ENCODE measurements at places on chromosomes 5 and 9.

DNA sequence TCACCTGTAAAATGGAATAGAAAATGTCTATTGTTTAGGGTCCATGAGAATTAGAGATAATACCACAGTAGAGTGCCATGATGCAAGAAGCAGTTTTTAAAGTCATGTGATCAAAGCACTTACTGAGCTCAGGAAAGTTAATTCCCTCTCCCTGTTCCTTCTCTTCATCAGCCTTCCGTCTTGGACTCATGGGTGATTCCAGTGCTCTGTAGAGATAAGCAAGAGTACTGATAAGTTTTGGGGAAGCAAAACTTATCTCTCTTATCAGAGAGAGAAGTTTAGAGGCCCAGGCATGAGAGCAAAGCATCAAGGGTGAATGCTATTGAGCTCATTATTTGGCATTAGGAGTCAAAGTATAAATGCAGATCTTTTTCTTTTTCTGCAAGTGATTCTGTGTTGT lies 410.1 kb downstream of the AGTPBP1 start:
- no peak for DNase-seq

- no peak for DNase-seq
Measured at GRCh38 chr5:24854350-24854749, 209.6 kb upstream of the CDH10 start.

DNA sequence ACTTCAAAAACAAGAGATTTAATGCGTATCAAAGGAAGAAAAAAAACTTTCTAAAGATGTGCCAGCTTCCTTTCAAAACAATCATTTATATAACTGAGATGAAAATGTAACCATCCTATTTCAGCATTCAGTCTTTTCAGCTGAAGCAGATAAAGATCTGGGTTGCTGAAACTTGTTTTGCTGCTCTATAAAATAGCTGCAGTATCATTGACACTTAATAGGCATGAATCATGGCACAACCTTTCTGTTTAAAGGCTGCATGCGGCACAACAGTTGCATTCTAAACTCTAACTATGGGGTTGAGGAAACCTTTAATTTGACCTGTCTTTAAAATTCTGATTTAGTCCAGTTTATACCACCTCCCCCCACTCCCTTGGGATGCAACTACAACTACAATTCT lies 196.7 kb downstream of the MPDZ start:
- DNase-seq, result no peak

GRCh38 chr5:9241479-9242305 lies 304.2 kb downstream of the SEMA5A start:
- DNase-seq, result no peak

- DNase-seq, result no peak
Measured at GRCh38 chr9:126521976-126522590, 91.6 kb upstream of the LMX1B start.

GRCh38 chr9:125407974-125408900 lies 146.6 kb downstream of the GAPVD1 start:
- peak; percentile 55 for DNase-seq

DNA sequence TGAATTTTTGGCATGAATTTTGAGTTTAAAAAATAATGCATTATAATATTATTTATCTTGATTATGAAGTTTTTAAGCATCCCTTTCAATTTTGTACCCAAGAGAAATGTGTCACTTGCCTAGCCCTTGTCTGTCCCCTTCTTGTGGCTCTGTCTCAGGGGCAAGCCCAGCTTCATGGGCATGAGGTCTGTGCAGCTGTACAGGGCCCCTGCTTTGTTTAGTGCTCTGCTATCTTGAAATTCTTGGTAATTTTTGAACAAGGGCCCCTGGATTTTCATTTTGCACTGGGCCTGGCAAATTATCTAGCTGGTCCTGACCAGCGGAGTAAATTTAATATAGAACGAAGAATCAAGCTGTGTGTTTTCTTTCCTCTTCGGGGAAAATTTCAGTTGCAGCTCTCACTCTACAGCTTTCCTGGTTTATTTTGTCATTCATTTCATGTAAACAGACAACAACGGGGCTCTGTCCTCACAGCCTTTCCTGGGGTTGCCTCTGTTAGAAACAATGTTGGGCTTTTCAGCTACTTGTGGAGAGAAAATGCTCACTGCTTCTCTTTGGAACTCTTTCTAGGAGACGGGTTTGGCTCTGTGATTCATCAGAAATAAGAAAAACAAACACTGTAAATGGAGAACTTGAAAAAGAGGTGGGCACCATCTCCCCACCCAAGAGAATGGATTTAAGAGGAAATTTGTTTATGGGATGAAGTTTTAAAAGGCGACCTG lies 41.1 kb downstream of the LIX1 start:
- no peak for DNase-seq

DNA sequence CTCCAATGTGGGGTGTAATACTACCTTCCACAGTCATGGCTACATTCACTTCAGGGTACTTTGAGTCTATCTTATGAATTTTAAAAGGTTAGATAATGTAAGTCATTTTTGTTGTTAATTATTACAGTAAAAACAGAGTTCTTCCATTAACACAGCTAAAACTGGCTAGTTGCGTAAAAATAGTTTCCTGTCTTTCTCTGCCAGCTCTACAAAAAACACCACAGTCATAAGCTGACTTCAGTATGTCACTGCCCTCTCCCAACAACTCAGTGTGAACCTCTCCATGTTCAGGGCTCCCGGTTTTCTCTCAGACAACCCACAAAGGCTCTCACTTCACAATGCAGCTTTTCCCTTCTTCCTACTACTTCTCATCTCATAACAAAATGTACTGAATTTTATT lies 84.8 kb upstream of the ITGA1 start:
- no peak for DNase-seq

DNA sequence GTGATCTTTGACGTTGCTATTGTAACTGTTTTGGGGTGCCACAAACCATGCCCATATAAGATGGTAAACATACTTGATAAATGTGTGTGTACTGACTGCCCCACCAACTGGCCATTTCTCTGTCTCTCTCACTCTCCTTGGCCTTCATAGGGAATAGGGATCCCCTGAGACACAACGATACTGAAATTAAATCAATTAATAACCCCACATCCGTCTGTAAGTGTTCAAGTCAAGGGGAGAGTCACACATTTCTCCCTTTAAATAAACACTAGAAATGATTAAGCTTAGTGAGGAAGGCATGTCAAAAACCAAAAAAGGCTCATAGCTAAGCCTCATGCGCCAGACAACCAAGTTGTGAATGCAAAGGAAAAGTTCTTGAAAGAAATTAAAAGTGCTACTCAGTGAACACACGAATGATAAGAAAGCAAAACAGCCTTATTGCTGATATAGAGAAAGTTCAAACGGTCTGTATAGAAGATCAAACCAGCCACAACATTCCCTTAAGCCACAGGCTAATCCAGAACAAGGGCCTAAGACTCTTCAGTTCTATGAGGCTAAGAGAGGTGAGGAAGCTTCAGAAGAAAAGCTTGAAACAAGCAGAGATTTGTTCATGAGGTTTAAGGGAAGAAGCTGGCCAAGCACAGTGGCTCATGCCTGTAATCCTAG lies 111.1 kb downstream of the UGCG start:
- no peak for DNase-seq

DNA sequence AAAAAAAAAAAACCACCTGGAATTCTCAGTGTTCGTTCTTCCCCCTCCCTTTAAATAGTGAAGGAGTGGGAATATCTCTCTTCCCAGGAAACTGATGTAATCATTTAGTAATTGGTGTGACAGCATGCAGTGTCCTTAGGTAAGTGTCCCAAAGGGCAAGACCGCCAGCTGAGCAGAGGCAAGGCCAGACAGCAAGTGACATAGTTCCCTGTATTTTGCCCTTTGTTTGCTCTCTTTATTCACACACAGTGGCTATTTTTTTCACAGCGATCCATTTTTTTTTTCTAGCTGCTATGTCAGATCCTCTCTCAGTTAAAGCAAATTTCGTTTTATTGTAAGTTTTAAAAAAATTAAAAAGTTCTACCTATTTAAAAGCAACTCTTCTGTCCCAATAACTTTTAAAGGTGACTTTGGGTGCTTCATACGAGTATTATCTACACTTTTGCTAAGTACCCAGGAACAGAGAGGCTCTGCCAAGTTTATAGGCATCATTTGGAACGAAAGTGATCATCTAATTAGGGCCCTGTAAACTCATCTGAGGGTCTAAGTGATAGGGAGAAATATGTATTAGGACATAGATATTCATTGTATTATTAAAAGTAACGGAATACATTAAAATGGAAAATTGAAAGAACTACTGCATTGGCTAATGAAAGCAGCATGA lies 98.2 kb upstream of the ALDH1A1 start:
- no peak for DNase-seq

DNA sequence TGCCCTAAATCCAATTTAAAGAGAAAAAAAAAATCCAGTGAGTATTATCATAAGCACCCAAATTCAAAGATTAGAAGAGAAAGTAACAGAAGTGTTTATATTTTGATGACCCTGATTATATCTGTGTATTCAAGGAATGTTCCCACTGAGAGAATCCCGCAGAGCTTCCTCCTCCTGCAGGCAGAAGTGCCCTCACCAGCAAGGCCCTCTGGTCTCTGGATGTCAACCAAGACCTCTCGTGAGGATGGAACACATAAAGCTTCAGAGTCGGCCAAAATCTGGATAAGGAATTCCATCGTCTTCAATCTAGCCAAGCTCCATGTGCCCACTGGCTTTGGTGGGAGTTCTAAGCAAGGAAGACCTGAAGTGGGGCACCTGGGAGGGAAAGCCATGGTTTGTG lies 18.1 kb downstream of the PTCH1 start:
- DNase-seq, result no peak

DNA sequence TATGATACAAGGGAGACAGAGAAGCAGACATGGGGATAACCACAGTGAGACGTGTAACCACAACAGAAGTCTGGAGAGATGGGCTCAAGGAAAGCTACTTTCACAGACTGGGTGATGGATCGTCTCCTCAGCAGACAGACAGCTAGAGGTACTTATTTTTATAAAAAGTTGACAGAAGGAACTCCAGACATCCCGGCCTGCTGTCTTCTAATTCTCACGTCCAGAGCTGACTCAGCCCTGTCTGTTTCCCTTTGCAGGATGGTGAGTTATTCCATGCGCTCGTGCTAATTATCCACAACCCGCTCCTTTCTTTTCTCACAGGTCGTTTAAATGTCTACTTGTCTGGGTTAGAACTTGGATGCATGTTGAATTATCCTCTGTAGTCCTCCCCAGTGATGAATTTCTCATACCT lies 304.5 kb downstream of the CWC27 start:
- DNase-seq, result no peak

DNA sequence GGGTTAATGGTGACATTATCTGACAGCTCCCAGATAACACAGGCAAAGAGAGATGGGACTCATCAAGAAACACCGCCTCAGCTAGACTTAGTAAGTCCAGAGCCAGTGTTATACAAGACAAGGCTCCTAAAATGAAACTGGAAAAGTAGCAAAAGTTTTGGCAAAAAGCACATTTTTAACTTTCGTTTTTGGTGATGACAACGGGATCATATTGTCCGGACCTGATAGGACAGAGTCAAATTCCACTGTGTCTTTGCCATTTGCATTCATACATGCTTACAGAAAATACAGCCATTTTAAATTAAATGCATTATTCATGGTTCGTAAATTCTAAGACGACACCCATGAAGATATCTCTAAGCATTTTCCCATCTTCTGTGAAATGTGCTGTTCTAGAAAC lies 152.1 kb downstream of the CRB2 start:
- DNase-seq, result no peak

DNA sequence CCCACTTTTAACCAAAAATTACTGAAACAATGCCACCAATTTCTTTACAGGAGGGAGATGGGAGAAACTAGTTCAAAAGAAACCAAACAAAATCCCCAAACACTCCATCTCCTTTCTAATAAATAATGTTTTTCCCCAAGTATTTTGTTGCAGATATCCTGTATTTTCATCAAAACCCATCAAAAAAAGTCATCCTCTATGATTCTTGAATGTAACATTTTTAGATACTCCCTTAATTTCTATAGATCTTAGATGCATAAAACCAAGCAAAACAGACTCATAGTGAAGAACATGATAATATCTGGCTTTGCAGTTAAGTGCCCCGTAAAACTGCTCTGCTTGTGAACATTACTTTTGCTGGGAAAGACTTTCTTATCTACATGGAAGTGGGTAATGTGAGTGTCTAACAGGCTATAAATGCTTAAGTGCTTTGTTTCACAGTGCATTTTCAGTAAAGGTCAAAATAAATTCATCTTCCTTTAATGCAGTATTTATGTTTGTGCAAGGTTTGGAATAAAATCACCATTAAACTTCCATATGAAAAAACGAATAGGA lies 77.3 kb upstream of the TBCA start:
- DNase-seq, result no peak

GRCh38 chr9:79817438-79818004 lies 245.8 kb downstream of the TLE4 start:
- DNase-seq, result no peak

DNA sequence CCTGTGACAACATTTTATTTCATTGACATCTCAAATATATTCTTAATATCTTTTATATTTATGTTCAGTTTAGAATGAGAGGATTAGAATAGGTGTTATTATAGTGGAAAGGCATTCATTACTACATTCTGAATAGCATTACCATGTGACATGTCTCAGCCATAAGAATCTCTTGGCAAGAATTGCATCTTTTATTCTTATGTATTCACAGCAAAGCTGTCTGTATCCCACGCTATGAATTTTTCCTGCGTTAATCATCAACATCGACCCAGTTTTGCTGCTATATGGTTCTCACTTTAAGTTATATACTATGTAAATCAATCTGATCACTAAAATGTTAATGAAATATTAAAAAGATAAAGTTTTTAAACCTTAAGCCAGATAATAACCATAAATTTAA lies 248.6 kb downstream of the TMEM232 start:
- DNase-seq, result peak; percentile 69

GRCh38 chr5:137389042-137389441 lies 110.1 kb downstream of the SPOCK1 start:
- DNase-seq, result no peak

- DNase-seq, result no peak
Measured at GRCh38 chr5:141382469-141383294, at the start of gene PCDHGA7. PCDHGA7 (plus strand) TSS chr5:141382742; CDS start chr5:141382900, 158 bp downstream.

DNA sequence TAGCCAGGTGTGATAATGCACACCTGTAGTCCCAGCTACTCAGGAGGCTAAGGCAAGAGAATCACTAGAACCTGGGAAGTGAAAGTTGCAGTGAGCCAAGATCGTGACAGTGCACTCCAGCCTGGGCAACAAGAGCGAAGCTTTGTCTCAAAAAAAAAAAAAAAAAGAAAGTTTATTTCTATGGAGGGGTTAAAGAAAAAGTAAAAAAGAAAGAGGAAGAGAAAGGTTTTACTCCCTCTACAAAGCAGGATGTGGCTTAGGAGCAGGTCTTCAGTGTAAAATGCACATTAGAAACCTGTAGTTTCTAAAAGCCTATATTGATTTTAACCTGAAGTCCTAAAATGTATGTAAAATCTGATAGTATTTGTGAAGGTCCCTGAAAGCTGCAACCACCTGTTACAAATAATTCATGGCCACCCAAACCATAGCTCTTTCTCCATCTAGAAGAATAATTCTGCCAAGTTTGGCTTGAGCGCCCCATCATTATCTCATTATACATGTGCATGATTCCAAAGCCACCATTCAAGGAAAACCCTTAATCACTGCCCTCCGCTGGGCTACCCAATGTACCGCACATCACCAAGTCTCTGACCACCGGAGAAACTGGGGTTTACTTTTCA lies 3.4 kb downstream of the FNBP1 start:
- DNase-seq, result no peak

GRCh38 chr5:132817011-132817410 lies 3.9 kb downstream of the SOWAHA start:
- no peak for DNase-seq

Measured in NCI-H226 (cell line).